Body of pancreas (tissue), 4 donors: ENCODE measurements at places on chromosomes 3 and 15. TPM values are rescaled to one million over a fixed set of nuclear protein-coding genes. Genes with fewer than 3 reads are reported as not detected.

The IL5RA gene
- total RNA-seq: not detected

The GRK7 gene
- total RNA-seq: not detected

The RASGRP1 gene
- 1.3 TPM for total RNA-seq

The GOLGA8O gene
- total RNA-seq: not detected

The PLS1 gene
- 6.3 TPM for total RNA-seq

The NR2E3 gene
- not detected for total RNA-seq

DNA sequence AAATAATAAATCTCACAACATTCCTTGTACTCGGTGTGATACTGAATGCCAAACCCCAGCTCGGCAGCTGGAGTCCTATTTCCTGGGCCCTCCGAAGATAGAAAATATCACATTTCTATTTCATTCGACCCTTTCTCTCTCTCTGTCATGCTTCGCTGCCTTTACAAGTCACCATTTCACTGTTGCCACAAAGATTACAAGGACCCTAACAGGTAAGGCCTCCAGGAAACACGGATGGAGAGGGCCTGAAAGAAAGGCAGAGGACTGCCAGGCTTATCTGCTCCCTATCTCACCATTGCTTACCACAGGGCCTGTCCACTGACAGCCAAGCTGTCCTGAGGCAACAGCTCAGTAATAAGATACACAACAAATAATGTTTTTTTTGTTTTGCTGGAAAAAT is 376.5 kb downstream of the MECOM start:
- no peaks in the 10 kb centered on the region for H3K36me3 ChIP-seq
- H3K4me3 ChIP-seq: no peak overlapping the region
- peaks cover 71% of the 10 kb centered on the region for H3K4me1 ChIP-seq

DNA sequence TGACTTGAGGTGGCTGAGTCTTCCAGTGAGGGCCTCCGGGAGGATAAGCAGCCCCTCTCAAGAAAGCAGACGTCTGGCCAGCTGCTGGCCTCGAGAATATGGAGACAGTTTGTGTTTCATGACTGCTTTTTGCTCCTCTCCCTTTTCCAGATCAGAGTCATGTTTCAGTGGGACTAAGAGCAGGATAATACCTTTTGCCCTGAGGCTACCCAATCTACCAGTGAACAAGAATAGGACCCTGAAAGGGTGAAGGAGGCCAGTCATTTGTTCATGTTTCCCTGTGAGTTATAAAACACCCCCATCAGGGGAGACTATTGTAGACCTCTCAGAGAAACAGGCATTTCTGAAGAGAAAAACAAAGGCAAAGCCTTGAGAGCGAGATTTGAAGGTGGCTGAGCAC is 137.4 kb downstream of the RYR3 start:
- no peak overlapping the region for H3K27ac ChIP-seq
- H3K36me3 ChIP-seq: no peaks in the 10 kb centered on the region
- no peak for DNase-seq
- no peaks in the 10 kb centered on the region for H3K27me3 ChIP-seq
- H3K4me1 ChIP-seq: no peaks in the 10 kb centered on the region

GRCh38 chr3:177777699-177778098 is 580.4 kb upstream of the TBL1XR1 start:
- H3K27me3 ChIP-seq: no peaks in the 10 kb centered on the region
- no peaks in the 10 kb centered on the region for H3K4me1 ChIP-seq
- peak; percentile 72 for DNase-seq

GRCh38 chr3:26647078-26647477 is 24.5 kb downstream of the LRRC3B start:
- H3K4me1 ChIP-seq: no peaks in the 10 kb centered on the region
- H3K36me3 ChIP-seq: no peaks in the 10 kb centered on the region
- no peak for DNase-seq
- no peak overlapping the region for H3K27ac ChIP-seq

- no peak overlapping the region for H3K4me3 ChIP-seq
- no peaks in the 10 kb centered on the region for H3K27me3 ChIP-seq
- no peak for DNase-seq
- no peaks in the 10 kb centered on the region for H3K4me1 ChIP-seq
Observed at GRCh38 chr15:42036112-42036905, 15.5 kb upstream of the PLA2G4E start.

- no peaks in the 10 kb centered on the region for H3K36me3 ChIP-seq
- H3K4me1 ChIP-seq: peaks cover 41% of the 10 kb centered on the region
- peak within 1 kb of the TSS; percentile 80 for H3K4me3 ChIP-seq
- peak within 1 kb of the TSS; percentile 64 for H3K27ac ChIP-seq
- peak; percentile 79 for DNase-seq
Observed at GRCh38 chr15:74781431-74782258, at the start of gene CSK. CSK (plus strand) TSS chr15:74782080; CDS start chr15:74798298, 16,218 bp downstream.

DNA sequence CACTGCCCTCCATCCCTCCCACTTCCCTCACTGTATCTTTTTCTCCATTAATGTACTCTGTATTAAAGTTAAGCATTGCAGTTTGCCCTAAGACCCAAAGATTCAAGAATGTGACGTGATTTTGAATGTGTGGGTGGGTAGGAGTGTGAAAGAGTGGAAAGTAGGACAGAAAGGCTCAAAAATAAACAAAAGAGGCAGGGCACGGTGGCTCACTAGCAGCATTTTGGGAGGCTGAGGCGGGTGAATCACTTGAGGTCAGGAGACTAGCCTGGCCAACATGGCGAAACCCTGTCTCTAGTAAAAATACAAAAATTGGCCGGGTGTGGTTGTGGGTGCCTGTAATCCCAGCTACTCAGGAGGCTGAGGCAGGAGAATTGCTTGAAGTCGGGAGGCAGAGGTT is 18.4 kb downstream of the TFRC start:
- H3K27ac ChIP-seq: no peak overlapping the region
- H3K36me3 ChIP-seq: peaks cover 49% of the 10 kb centered on the region
- H3K4me1 ChIP-seq: no peaks in the 10 kb centered on the region
- H3K4me3 ChIP-seq: no peak overlapping the region

GRCh38 chr3:45437383-45437782 is 49.0 kb downstream of the LARS2 start:
- H3K27me3 ChIP-seq: no peaks in the 10 kb centered on the region
- no peaks in the 10 kb centered on the region for H3K4me1 ChIP-seq
- no peak for DNase-seq

DNA sequence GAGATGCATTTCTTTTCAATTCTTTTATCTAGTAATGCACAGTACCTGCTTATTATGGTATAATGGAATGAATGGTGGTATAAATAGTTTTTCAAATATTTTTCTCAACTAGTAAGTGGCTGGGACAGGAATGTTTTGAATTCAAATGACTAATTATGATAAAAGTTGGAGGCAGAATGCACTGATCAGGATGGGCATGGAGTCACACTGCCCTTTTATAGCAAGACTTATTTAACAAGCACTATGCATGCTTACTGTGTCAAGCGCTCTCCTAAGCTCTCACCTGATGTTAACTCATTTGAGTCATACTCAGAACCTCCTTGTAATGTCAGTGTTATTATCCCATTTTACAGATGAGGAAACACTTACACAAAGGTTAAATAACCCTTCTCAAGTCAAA is 221.8 kb downstream of the FEZF2 start:
- DNase-seq: no peak
- H3K27ac ChIP-seq: no peak overlapping the region
- H3K4me1 ChIP-seq: no peaks in the 10 kb centered on the region
- H3K36me3 ChIP-seq: no peaks in the 10 kb centered on the region

GRCh38 chr3:100089812-100090668 is 24.3 kb downstream of the FILIP1L start:
- H3K36me3 ChIP-seq: no peaks in the 10 kb centered on the region
- no peak for DNase-seq
- no peaks in the 10 kb centered on the region for H3K27me3 ChIP-seq
- H3K4me1 ChIP-seq: no peaks in the 10 kb centered on the region
- no peak overlapping the region for H3K4me3 ChIP-seq

- no peaks in the 10 kb centered on the region for H3K4me1 ChIP-seq
- H3K36me3 ChIP-seq: no peaks in the 10 kb centered on the region
- no peak for DNase-seq
- no peaks in the 10 kb centered on the region for H3K27me3 ChIP-seq
- no peak overlapping the region for H3K27ac ChIP-seq
- H3K4me3 ChIP-seq: no peak overlapping the region
Observed at GRCh38 chr3:60277361-60277800, 973.9 kb downstream of the FHIT start.

GRCh38 chr15:74789741-74790079 is 7.8 kb downstream of the CSK start:
- DNase-seq: no peak
- H3K27me3 ChIP-seq: no peaks in the 10 kb centered on the region
- no peak overlapping the region for H3K4me3 ChIP-seq
- H3K4me1 ChIP-seq: peaks cover 28% of the 10 kb centered on the region

- H3K27ac ChIP-seq: no peak overlapping the region
- no peaks in the 10 kb centered on the region for H3K27me3 ChIP-seq
- no peaks in the 10 kb centered on the region for H3K36me3 ChIP-seq
- no peak overlapping the region for H3K4me3 ChIP-seq
- DNase-seq: no peak
Observed at GRCh38 chr3:46614431-46614830, 2.1 kb downstream of the FAM240A start.

DNA sequence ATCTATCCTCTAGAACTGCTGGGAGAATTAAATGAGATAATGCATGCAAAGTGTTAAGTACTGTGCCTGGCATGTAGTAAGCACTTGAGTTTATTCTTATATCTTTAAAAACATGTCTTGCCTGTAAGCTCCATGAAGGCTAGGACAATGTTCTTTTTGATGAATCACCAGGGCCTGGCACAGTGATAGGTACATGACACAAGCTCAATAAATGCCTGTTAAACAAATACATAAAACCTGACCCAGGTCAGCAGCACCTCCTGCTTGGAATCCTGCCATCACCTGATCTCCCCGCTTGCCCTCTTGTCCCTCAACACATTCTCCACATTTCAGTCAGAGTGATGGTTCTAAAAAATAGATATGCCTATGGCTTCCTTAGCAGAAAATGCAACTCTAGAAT is 186.8 kb downstream of the CHST2 start:
- H3K4me3 ChIP-seq: no peak overlapping the region
- no peaks in the 10 kb centered on the region for H3K36me3 ChIP-seq
- DNase-seq: no peak

DNA sequence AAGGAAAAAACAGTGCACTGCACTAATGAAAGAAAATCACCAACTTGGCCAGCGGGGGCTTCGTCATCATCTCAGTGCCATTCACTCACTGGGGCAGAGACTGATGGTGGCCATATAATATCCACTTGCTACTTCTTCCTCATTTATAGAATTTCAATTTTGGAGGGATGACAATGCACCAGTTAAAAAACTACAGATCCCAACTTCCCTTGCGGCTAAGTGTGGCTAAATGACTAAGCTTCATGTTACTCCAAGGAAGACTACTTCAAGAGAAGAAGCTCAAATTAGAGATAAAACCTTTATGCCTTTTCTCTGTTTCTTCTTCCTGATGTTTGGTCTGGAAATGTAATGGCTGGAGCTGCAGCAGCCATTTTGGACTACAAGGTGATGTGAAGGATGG is 38.8 kb downstream of the NGLY1 start:
- no peaks in the 10 kb centered on the region for H3K27me3 ChIP-seq
- H3K4me3 ChIP-seq: no peak overlapping the region
- H3K4me1 ChIP-seq: no peaks in the 10 kb centered on the region
- no peak overlapping the region for H3K27ac ChIP-seq

- H3K27me3 ChIP-seq: no peaks in the 10 kb centered on the region
- H3K27ac ChIP-seq: no peak overlapping the region
- H3K4me1 ChIP-seq: no peaks in the 10 kb centered on the region
- H3K4me3 ChIP-seq: no peak overlapping the region
- no peak for DNase-seq
- no peaks in the 10 kb centered on the region for H3K36me3 ChIP-seq
Observed at GRCh38 chr3:12231431-12231830, 57.4 kb upstream of the PPARG start.

DNA sequence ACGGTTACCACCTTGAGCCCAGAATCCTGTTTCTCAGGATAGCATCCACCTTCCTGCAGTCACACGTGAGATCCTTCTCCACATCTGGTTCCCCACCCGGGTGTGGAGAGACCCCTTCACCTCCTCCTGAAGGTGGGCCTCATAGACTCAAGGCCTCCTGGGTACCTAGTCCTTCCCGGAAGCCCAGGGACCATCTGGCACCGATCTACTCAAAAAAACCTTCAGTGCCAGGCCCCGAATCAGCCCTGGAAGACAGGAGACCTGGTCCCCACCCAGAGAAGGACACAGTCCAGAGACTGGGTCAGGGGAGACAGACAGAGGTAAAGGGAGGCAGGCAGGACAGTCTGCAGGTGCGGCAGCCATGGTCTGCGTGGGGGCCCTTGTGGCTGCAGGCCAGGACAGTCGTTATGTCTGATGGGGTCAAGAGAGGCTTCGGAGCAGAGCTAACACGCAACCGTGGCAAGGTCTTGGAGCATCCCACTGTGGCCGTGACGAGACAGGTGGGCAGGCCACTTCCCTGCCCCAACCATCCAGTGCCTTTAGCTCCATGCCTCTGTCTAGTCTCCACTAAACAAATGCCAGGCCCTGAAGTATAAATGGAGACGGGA is 112.2 kb upstream of the ABHD17C start:
- no peaks in the 10 kb centered on the region for H3K36me3 ChIP-seq
- H3K4me1 ChIP-seq: peaks cover 10% of the 10 kb centered on the region
- H3K27ac ChIP-seq: no peak overlapping the region
- no peak for DNase-seq

DNA sequence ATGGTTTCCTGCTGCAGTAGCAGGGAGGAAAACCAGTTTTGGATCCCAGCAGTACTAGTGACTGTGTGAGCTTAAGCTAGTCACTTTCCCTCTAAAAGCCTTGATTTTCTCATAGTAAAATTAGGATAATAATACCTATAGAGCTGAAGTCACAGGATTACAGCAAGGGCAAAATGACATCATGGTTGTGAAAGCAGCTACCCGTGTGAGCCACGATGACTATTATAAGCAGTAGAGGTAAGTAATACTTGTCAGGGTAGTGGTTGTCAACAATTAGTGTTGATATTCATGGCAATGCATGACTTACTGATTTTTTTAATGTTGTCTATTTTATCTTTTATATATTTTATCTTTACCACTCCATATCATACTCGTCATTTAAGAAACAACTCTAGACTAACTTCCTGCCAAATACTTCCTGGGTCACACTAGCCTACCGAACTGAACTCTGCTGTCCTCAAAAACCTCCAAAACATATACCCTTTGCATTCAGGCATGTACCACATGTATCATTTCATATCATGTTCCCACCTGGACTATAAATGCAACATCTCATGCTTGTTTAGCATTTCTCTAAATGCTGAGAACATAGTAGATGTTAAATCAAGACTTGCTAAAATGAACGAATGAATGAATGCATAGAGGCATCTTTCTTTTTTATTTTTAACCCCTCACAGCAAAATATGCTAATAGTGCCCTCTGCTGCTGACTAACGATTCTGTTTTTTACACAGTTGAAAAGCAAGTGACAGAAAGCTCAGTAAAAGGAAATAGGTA is 172.6 kb downstream of the P3H2 start:
- no peak for DNase-seq
- no peaks in the 10 kb centered on the region for H3K4me1 ChIP-seq
- H3K4me3 ChIP-seq: no peak overlapping the region
- no peak overlapping the region for H3K27ac ChIP-seq

GRCh38 chr3:171847133-171847532 is 4.0 kb downstream of the TMEM212 start:
- no peak overlapping the region for H3K27ac ChIP-seq
- H3K4me1 ChIP-seq: peaks cover 9% of the 10 kb centered on the region
- no peaks in the 10 kb centered on the region for H3K27me3 ChIP-seq
